Panc1 (cell line): ENCODE measurements at places on chromosomes 2 and 18. TPM values are rescaled to one million over a fixed set of nuclear protein-coding genes. Genes with fewer than 3 reads are reported as not detected.

GRCh38 chr2:152062125-152063091 lies 36.4 kb downstream of the CACNB4 start:
- DNase-seq: no peak
- H3K27me3 ChIP-seq: peaks cover 6% of the 10 kb centered on the region
- no peak overlapping the region for H3K4me3 ChIP-seq
- H3K36me3 ChIP-seq: no peaks in the 10 kb centered on the region

DNA sequence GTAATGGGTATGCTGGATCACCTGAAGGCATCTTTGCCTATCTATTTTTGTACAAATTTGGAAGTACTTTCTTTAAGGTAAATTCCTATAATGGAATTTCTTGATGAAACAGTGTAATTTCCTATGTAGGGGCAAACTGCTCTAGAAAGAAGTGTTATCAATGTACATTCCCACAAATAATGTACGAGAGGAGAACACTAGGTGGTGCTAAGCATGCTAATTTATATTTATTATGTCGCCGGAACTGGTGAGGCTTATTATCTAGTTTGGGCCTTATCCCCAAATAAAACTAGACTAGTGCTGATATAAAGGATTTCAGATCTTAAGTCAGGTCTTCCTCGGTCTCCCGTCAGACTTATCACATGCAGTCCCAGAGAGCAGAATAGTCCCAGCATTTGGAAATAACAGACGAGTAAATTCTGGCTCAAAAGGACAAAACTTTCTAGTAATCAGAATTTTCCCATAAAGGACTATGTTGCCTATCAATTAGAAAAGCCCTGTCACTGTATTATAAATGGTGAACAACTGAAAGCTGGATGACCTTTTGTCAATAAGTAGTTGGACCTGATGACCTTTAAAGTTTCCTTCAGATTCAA lies 86.9 kb upstream of the RBBP8 start:
- H3K4me1 ChIP-seq: no peaks in the 10 kb centered on the region
- H3K4me3 ChIP-seq: no peak overlapping the region
- no peaks in the 10 kb centered on the region for H3K27me3 ChIP-seq
- no peaks in the 10 kb centered on the region for H3K36me3 ChIP-seq
- no peak for DNase-seq

DNA sequence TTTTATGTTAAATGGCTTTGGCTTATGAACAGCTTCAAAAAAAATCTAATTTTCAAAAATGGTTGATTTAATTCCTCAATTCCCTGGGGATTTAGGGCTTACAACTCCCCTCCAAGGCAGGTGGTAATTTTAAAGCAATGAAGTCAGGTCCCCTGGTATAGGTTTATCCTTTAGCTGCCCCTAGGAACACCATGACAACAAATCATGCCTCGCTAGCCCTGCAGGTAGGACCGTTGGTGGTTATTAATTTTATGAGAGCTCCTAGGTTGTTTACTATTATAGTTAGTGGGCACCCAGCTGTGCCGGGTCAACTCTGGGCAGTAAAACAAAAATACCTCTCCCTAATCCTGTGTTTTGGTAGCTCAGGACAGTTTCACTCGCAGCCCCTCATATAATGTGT lies 26.2 kb upstream of the MBOAT2 start:
- no peaks in the 10 kb centered on the region for H3K36me3 ChIP-seq
- H3K27ac ChIP-seq: no peak overlapping the region
- H3K4me1 ChIP-seq: peaks cover 18% of the 10 kb centered on the region; the same call in 1 of the 2 replicates
- no peak for DNase-seq
- no peak overlapping the region for H3K4me3 ChIP-seq

CRYBA2 gene
- total RNA-seq: not detected

VSNL1 gene
- total RNA-seq: not detected

AQP12B gene
- total RNA-seq: not detected

KIAA2012 gene
- total RNA-seq: not detected
